ENCODE measurements at places on chromosomes 4 and X.

DNA sequence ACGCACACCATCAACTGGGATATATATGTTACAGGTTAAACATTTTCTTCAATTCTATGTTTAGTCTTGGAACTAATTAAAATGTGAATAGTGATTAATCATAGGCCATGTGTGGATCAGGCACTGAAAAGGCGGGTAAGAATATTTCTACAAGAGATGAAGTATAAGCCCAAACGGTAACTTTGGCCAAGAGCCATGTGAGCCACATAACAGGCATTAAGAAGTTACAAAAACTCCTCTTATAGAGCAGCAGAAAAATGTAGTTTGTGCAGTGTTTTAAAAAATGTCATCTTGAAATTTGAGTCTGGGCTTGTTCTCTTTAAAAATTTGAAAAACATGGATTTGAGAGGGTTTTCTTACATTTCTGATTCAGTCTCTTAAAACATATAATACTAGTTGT lies 521.8 kb upstream of the DIPK2B start:
- ATAC-seq, result peak; percentile 39

DNA sequence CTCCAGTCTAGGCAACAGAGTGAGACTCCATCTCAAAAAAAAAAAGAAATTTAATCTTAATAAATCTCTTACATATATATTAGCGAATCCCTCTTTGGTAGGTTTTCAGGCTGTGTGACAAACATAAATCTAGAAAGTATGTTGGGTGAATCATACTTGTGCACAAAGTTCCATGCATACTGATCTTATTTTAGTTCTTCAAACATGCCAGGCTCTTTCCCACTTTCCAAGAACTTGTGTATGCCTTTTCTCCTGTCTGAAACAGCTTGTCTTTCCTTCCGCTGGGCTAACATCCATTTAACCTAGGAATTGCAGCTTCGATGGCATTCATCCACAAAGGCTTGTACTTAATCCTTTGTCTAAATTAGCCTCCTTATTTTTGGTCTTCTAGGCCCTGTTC lies 156.6 kb upstream of the CASK start:
- ATAC-seq, result no peak

- peak; percentile 44 for ATAC-seq
Observed at GRCh38 chr4:69787879-69788278, 27.5 kb upstream of the SULT1B1 start.

- no peak for ATAC-seq
Observed at GRCh38 chrX:20418379-20419150, 151.9 kb upstream of the RPS6KA3 start.

All from SK-N-SH treated with all-trans-retinoic acid at 6 μM for 48 hours (cell line).